ENCODE measurements at places on chromosomes 13 and 19. TPM values are rescaled to one million over a fixed set of nuclear protein-coding genes. Genes with fewer than 3 reads are reported as not detected.

MAMSTR gene
- not detected for polyA plus RNA-seq

CYP4F11 gene
- polyA plus RNA-seq = 14.5 TPM

C19orf38 gene
- polyA plus RNA-seq = 2.2 TPM

WDFY2 gene
- 5.4 TPM for polyA plus RNA-seq

Measured in small intestine (tissue), 16 donors.